ENCODE measurements at places on chromosomes 12 and 14. TPM values are rescaled to one million over a fixed set of nuclear protein-coding genes. Genes with fewer than 3 reads are reported as not detected.

DCN gene
- not detected for total RNA-seq

APOF gene
- total RNA-seq = not detected

CKB gene
- total RNA-seq = 23.1 TPM

GRCh38 chr12:11133816-11134215, 628 bp downstream of the TAS2R30 start:
- no peak overlapping the region for H3K27ac ChIP-seq
- peaks cover 3% of the 10 kb centered on the region for H3K36me3 ChIP-seq
- no peak for DNase-seq
- H3K27me3 ChIP-seq = peaks cover under 1% of the 10 kb centered on the region
- H3K4me1 ChIP-seq = no peaks in the 10 kb centered on the region
- H3K4me3 ChIP-seq = no peak overlapping the region

DNA sequence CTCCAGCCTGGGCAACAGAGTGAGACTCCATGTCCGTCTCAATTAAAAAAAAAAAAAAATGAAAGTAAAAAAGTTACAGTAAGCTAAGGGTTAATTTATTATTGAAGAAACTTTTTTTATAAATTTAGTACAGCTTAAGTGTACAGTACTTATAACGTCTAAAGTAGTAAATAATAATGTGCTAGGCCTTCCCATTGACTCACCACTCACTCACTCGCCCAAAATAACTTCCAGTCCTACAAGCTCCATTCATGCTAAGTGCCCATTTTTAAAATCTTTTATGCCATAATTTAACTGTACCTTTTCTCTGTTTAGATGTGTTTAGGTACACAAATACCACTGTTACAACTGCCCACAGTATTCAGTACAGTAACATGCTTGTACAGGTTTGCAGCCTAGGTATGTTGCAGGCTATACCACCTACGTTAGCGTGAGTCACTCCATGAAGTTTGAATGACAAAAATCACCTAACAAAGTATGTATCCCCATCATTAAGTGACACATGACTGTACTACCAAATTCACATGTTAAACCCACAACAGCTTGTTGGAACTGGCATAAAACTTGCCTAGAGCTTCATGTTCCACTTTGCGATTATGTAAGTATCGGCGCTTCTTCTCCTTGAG, 10.7 kb downstream of the KANSL2 start:
- H3K4me1 ChIP-seq = no peaks in the 10 kb centered on the region
- H3K36me3 ChIP-seq = peaks cover 13% of the 10 kb centered on the region
- H3K4me3 ChIP-seq = peak overlapping the region; percentile 25
- H3K27ac ChIP-seq = peak overlapping the region; percentile 64

- H3K36me3 ChIP-seq = no peaks in the 10 kb centered on the region
- H3K4me1 ChIP-seq = no peaks in the 10 kb centered on the region
- no peak overlapping the region for H3K27ac ChIP-seq
These were observed 12.5 kb upstream of the MARK3 start for GRCh38 chr14:103372552-103373304.

GRCh38 chr14:31527087-31527486, 34.1 kb upstream of the NUBPL start:
- H3K36me3 ChIP-seq = no peaks in the 10 kb centered on the region
- H3K4me1 ChIP-seq = no peaks in the 10 kb centered on the region
- no peak overlapping the region for H3K27ac ChIP-seq

DNA sequence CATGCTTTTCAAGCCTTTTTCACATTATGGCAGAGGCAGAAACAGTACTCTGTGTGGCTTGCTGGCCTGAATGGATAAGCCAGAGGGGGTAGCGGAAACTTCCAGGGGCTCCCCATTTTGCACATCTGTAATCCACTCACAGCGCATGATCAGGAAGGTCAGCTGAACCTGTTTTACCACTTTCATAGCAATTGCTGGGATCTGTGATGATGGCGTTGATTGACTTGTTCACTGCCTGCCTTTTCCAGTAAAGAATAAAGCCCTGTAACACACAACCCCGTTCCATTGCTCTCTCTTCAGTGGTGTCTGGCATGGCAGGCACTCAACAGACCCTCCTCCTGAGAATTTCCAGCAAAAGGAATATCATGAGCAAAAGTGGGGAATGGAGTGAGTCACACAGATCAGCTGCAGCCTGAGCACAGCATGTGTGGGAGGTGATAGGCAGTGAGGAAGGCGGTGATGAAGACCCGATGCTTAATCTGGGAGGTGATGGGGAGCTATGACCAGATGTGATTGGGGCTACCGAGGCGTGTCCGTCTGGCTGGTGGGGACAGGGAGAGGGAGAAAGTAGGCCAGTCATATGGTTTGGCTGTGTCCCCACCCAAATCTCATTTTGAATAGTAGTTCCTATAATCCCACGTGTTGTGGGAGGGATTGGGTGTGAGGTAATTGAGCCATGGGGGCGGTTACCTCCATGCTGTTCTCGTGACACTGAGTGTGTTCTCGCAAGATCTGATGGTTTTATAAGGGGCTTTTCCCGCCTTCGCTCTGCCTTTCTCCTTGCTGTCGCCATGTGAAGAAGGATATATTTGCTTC, 44.7 kb upstream of the CHST11 start:
- H3K36me3 ChIP-seq = no peaks in the 10 kb centered on the region
- H3K4me3 ChIP-seq = no peak overlapping the region
- H3K27me3 ChIP-seq = peaks cover 5% of the 10 kb centered on the region
- H3K4me1 ChIP-seq = no peaks in the 10 kb centered on the region
- no peak for DNase-seq

- DNase-seq = no peak
- no peak overlapping the region for H3K4me3 ChIP-seq
- H3K27me3 ChIP-seq = peaks cover 1% of the 10 kb centered on the region
These were observed 173.5 kb upstream of the FRMD6 start for GRCh38 chr14:51478175-51478621.

DNA sequence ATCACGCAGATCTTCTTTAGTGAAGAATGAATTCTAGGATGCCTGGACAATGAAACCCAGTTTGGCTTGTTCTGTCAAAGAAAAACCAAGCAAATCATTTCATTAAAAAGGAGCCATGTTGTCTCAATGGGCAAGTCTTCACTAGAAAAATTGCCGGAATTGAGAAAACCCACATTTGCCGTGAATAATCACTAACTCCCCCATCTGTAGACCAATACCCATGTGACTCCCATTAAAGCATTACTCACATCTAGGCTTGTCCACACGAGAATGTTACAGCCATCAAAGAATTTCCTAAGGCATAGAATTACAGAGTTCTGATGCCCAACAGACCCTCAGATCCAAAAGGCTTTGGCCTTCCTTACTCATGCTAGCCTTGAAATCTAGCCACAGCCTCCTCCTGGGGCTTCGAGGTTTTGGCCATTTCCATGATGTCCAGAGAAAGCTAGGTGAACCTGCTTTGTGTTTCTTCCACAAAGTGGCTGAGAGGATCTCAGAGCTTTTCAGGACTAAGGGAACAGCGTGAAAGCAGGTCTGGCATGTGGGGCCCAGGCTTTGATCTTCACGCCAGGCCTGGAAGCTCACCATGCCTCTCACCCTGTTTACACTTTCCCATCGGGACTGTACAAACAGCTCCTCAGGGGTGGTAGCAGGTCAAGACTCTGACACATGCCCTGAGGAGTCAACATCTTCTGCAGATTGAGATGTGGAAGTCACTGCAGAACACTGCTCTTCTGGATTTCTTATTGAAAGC, 12.1 kb downstream of the SLC7A8 start:
- no peak for DNase-seq
- peaks cover 17% of the 10 kb centered on the region for H3K4me1 ChIP-seq
- no peak overlapping the region for H3K4me3 ChIP-seq
- H3K27me3 ChIP-seq = peaks cover 1% of the 10 kb centered on the region
- H3K27ac ChIP-seq = no peak overlapping the region
- H3K36me3 ChIP-seq = peaks cover 1% of the 10 kb centered on the region

DNA sequence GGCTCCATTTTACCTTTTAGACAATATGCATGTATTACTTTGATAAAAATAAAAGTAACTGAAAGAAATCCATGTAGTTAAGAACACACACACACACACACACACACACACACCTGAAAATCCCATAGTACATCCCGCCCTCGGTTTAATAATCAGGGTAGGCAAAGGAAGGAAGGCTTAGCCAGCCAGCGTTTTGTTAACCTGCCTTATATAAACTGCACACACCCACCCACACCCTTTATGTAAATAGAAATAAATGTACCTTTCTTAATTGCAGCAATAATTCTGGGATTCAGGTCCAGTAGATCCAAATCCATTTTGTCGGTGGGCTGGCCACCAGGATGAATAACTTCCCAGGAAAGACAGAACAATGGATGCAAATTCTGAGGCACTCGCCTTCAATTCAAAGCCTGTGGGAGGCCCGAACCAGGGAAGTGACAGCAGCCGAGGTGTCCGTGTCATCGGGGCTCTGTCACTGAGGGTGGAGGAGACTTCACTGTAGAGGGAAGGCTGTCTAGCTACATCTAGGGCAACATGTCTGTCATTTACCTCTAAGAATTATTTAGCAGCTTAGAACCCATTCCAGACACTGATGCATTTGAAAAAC, 4.4 kb downstream of the XRCC3 start:
- no peak for DNase-seq
- peaks cover 24% of the 10 kb centered on the region for H3K4me1 ChIP-seq
- peaks cover 34% of the 10 kb centered on the region for H3K27me3 ChIP-seq
- peak overlapping the region; percentile 56 for H3K4me3 ChIP-seq
- peaks cover 12% of the 10 kb centered on the region for H3K36me3 ChIP-seq
- H3K27ac ChIP-seq = peak overlapping the region; percentile 61

- no peak overlapping the region for H3K27ac ChIP-seq
- H3K4me3 ChIP-seq = no peak overlapping the region
- DNase-seq = peak; percentile 67
These were observed 508.6 kb downstream of the FLRT2 start for GRCh38 chr14:86038387-86039042.

GRCh38 chr12:80485222-80485987, 41.4 kb downstream of the PTPRQ start:
- no peak for DNase-seq
- no peaks in the 10 kb centered on the region for H3K27me3 ChIP-seq
- no peaks in the 10 kb centered on the region for H3K36me3 ChIP-seq
- no peaks in the 10 kb centered on the region for H3K4me1 ChIP-seq
- no peak overlapping the region for H3K4me3 ChIP-seq

GRCh38 chr12:11941606-11942337, 129.0 kb upstream of the BCL2L14 start:
- H3K27ac ChIP-seq = no peak overlapping the region
- no peak overlapping the region for H3K4me3 ChIP-seq
- H3K36me3 ChIP-seq = peaks cover 7% of the 10 kb centered on the region
- peaks cover 8% of the 10 kb centered on the region for H3K4me1 ChIP-seq

- H3K4me3 ChIP-seq = no peak overlapping the region
- no peak overlapping the region for H3K27ac ChIP-seq
- H3K27me3 ChIP-seq = peaks cover 57% of the 10 kb centered on the region
- H3K4me1 ChIP-seq = peaks cover 16% of the 10 kb centered on the region
These were observed 3.2 kb downstream of the KCNH3 start for GRCh38 chr12:49541911-49542505.

GRCh38 chr12:112180422-112180821, 55.1 kb downstream of the TRAFD1 start:
- H3K27ac ChIP-seq = no peak overlapping the region
- H3K4me3 ChIP-seq = peak overlapping the region; percentile 53
- no peaks in the 10 kb centered on the region for H3K27me3 ChIP-seq
- H3K4me1 ChIP-seq = no peaks in the 10 kb centered on the region
- H3K36me3 ChIP-seq = peaks cover 24% of the 10 kb centered on the region

DNA sequence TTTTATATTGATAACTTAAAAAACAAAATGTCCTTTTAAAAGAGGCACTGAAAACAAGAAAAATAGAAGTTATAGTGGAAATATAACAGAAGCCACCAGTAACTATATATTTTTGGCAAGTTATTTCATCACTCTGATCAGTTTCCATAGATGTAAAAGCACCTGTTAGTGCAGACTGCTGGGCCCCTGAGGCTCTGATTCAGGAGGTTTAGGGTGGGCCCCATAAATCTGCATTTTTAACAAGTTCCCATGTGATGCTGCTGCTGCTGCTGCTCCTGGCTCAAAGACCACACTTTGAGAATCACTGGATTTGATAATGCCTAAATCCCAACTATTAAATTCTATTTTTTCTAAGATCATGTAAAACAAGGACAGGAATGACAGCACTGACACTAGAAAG, 251.1 kb downstream of the MED13L start:
- no peak overlapping the region for H3K4me3 ChIP-seq
- no peaks in the 10 kb centered on the region for H3K27me3 ChIP-seq
- peaks cover 5% of the 10 kb centered on the region for H3K4me1 ChIP-seq
- no peak for DNase-seq

DNA sequence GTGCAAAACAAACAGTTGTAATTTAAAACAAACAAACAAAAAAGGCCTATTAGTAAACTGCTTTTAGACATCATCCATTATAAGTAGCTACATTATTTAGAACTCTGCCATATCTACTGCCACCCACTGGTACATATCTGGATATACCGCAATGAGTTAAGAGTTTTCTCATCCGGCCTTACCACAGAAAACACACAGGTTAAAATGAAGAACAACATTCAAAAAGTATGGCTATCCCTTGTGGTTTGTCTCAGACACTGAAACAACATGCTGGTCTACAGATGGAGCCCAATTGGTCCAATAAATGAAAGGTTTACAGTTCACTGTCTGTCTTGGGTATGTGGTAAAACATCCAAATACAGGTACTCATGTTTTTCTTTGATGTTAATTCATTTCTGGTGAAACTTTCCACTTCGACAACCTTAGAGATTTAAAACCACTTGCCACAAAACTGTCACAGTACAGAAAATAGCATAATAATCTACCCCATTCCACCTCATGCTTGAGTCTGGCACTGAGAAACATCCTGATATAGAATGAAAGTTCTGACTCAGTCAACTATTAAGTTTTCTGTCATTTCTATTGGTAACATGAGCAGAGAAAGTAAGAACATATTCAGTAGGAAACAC, 354.3 kb downstream of the CEP128 start:
- no peaks in the 10 kb centered on the region for H3K36me3 ChIP-seq
- H3K27me3 ChIP-seq = no peaks in the 10 kb centered on the region
- H3K27ac ChIP-seq = no peak overlapping the region
- H3K4me1 ChIP-seq = no peaks in the 10 kb centered on the region

GRCh38 chr14:69424149-69424923, 25.8 kb downstream of the SLC39A9 start:
- no peaks in the 10 kb centered on the region for H3K27me3 ChIP-seq
- no peak overlapping the region for H3K4me3 ChIP-seq

DNA sequence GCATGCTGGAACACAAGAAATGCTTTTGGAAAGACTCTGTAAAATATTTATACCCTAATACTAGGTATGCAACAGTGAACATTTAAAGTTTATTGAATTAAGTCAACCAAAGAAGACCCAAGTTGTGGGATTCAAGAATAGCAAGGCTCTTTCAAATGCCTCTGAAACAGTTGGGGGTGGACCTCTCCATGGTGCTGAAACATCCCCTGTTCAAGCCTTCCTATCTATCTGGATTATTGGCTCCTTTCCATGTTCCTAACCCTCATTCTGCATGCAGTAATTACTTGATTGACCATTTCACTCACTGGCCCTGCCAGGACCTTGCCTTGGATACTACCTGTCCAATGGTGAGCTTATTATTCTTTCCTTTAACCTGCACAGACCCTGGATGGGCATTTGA, 349.7 kb downstream of the NRXN3 start:
- no peak overlapping the region for H3K4me3 ChIP-seq
- peak; percentile 70 for DNase-seq
- H3K27ac ChIP-seq = no peak overlapping the region
- no peaks in the 10 kb centered on the region for H3K27me3 ChIP-seq

Data from endothelial cell (in vitro differentiated cells).